Stimulated activated CD4-positive, alpha-beta T cell treated with anti-CD3 and anti-CD28 coated beads, Interleukin-1b, Interleukin-23, amount 100 ng/mL, for 1 hour (primary cell): ENCODE measurements at places on chromosomes 5 and 9.

GRCh38 chr5:172508471-172509404 lies 54.4 kb upstream of the SH3PXD2B start:
- no peak for DNase-seq

DNA sequence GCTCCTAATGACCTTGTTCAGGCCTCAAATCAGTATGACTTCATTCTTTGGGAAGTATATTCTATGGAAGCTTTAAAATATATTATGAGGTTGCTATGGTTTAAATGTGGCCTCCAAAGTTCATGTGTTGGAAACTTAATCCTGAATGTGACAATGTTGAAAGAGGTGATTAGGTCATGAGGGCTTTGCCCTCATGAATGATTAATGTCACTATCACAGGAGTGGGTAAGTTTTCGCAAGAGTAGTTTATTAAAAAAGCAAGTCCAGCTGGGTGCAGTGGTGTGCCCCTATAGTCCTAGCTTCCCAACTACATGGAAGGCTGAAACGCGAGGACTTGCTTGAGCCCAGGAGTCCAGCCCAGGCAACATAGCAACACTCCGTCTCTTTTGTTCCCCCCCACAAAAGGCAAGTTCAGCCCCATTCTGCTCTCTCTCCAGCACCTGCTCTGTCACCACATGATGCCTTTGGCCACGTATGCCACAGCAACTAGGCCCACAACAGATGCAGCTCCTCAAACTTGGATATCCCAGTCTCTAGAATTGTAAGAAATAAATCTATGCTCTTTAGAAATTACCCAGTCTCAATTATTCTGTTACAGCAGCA lies 105.3 kb downstream of the SIL1 start:
- DNase-seq, result no peak

- DNase-seq, result no peak
These were observed 313.3 kb downstream of the EBF1 start for GRCh38 chr5:158786390-158786789.

- DNase-seq, result no peak
These were observed 7.0 kb downstream of the TRMT10B start for GRCh38 chr9:37760416-37761161.

DNA sequence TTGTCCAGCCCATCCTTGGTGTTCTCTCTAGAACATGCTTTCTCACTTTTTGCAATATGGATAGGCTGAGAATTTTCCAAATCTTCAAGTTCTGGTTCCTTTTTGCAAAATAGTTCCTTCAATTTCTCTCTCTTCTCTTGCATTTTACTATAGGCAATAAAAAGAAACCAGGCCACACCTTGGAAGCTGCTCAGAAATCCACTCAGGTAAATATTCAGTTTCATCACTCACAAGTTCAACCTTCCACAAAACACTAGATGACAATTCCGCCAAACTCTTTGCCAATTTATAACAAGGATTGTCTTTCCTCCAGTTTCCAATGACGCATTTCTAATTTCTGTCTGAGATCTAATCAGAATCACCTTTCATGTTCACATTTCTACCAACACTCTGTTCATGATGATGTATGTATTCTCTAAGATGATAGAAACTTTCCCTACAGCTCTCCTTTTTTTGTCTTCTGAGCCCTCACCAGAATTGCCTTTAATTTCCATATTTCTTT lies 204.2 kb upstream of the PIK3R1 start:
- DNase-seq, result no peak

DNA sequence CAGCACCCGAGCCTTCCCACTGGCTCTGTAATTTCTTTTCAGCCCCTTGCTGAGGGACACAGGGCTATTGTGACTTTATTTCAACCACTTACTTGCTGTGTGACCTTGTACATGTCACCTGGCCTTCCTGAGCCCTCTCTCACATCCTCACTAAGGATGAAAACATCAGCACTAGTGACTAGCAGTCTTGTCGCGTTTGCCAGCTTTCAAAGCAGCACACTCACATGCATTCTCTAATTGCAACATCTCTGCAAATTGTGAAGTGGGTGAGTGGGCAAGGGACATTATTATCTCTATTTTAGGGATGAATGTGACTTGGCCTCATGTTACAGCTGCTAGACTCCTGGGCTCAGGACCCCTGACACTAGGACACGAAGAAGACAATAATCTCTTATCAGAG lies 144.5 kb downstream of the SEC61B start:
- DNase-seq, result no peak

DNA sequence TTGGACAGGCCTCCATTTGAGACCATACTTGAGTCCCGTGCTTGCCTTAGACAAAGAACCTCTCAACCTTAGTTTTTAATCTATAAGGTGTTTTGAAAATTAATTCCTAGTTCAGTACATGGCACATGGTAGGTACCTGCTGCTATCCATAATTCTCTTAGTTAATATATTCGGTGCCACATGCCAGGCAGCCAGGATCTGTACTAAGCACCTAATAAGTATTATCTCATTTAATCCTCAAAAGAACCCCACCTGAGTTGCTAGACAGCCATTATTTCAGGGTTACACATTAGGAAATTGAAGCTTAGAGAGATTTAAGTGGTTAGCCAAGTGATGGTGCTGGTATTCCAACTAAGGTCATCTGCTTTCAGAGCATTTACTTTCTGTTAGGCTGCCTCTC lies 29.9 kb downstream of the NSD1 start:
- no peak for DNase-seq

DNA sequence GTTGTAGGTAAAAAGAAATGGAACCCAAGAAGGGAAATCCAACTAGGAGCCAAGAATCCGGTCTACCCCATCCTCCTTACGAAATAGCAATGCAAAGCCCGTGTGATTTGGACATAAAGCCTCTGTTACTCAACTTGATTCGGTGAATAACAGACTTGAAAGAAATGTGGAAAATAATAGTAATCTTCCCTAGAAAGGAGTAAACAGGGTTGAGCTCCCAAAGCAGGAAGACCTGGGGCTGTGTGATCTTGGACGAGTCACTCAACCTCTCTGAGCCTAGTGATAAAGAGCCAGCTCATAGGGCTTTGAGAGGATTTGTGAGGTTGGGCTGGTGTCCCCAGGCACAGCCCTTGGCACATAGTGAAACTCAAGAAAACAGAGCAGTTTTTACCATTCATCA lies 42.7 kb upstream of the IL17B start:
- DNase-seq, result no peak

DNA sequence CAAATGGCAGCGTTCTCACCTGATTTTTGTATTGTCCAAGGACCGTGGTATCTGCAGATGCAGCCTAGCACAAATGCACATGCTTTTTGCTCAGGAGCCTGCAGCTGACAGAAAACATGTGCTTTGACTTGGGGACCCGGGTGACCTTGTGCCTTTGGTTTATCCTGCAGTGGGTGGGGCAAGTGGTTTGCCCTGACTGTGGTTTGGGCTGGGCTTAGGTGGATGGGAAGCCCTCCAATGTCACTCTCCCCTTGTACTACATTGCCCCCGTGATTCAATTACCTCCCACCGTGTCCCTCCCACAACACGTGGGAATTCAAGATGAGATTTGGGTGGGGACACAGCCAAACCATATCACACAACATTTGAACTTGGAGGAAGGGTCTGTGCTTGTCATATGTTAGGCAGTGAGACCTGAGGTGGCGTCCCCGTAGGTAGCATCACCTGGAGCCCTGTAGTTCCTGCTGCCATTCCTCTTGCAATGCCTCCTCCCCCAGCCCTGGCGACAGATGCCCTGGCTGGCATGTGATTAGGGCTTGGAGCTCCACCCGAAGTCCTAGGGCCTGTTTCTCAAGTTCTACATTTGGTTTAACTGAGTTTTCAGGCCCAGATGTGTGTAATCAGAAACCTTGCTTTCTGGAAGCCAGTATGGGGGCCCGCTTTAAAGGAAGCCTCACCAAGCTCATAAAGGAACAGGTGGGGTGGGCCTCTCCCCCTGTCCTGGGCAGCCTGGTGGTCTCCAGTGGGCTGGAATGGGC lies 2.1 kb downstream of the ANKRD33B start:
- DNase-seq, result no peak

- DNase-seq, result no peak
These were observed 156.7 kb downstream of the HINT1 start for GRCh38 chr5:131008329-131008728.

GRCh38 chr5:174721530-174722432 lies 2.6 kb upstream of the MSX2 start:
- no peak for DNase-seq

- DNase-seq, result no peak
These were observed 48.6 kb downstream of the ARHGEF28 start for GRCh38 chr5:73674669-73675004.

DNA sequence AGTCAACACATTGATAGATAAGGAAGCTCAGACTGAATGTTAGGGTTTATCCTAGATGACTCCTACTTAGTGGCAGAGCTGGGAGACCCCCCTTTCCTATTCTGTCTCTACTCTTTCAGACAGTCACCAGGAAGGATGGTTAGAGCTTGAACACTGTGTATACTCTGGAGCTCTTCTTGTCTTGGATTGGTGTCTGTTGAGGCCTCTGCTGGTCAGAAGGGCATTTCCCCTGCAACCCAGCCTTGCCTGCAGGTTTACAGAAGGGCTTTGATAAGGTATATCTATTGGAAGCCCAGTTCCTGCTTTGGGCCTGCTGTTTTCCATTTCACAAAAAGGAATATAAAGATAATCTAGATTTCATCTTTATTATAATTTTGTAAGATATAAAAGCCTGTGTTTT lies 71.8 kb downstream of the KDM4C start:
- no peak for DNase-seq

DNA sequence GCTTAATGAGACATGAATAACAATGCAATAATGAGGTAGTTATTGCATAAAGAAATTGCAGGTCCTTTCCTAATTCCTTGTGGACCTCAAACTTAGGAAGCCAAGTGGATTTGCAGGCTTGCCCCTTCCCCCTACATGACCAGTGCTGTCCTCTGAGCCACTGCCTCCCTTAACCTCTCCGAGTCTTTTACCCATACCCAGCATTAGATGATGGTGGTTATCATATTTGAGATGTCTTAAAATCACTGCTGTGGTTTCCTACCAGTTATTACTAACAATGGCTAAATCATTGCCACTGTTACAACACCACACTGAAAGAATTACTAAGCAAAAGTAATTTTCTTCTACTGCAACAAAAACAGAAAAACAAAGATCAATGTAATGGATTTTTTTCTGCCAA lies 170.8 kb downstream of the EDIL3 start:
- no peak for DNase-seq

DNA sequence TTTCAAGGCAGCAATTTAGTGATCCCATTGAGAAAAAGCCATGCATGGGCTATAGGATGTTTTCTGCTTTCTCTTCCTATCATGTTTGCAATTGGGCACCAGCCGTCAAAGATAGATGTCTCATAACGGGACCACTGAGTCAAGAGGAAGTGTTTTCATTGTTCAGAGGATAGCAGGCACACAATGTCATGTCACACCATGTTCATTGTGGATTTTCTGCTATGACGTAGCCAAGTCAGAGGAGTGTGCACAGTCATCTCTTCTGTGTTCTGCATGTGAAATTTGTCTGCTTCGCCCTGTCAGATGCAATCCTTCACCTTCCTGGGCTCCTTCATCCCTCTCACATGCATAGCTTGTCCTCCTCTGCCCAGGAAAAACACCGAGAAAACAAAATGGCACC lies 106.0 kb downstream of the CD180 start:
- no peak for DNase-seq

- no peak for DNase-seq
These were observed 69.6 kb downstream of the PDE8B start for GRCh38 chr5:77280036-77280435.

- DNase-seq, result no peak
These were observed 151.9 kb downstream of the INSYN2B start for GRCh38 chr5:169828385-169828784.

DNA sequence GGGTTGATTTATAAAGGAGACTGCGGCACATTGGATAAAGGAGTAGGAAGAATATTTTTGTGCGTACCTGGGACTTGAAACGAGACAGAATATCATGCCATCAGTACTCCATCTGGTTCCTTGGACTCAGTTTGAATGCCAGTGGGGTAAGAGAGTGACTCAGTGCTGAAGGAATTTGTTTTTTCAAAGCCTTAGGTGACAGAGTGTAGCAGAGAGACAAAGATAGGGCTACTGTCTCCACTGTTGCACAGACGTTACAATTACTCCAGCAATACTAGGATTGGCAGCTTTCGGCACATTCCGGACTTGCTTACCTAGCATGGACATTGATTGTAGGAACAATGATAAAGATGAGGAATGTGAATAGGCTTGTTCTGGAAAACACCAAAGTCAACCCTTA lies 250.7 kb downstream of the KCTD16 start:
- DNase-seq, result no peak

DNA sequence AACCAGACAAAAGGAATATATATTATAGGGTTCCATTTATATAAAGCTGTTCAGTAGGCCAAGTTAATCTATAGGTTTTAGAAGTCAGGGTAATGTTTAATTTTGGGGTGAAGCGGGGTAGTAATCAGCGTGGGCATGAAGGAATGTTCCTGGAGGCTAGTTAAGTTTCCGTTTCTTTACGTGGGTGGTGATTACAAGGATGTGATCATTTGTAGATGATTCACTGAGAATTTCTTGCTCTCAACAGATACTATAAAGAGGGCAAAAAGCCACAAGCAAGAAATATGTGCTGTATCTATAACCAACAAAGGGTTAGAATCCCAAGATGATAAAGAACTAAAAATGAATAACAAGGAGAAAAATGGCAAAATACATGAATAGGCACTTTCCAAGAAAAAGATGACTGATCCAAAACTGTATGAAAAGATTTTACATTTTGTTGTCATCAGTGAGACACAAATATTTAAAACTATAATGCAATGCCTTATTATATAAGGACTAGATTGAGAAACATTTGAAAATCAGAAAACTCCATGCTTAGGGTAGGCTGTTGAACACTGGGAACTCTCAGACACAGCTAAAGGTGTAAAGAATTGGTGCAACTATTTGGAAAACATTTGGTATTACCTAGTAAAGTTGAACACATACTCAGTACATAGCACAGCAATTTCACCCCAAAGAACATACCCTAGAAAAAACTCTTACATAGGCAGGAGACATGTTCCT lies 224.3 kb upstream of the S1PR3 start:
- DNase-seq, result no peak

- DNase-seq, result no peak
These were observed 5.6 kb upstream of the SEC24A start for GRCh38 chr5:134642931-134643530.

GRCh38 chr5:16178745-16179372 lies 732 bp downstream of the MARCHF11 start:
- no peak for DNase-seq

- DNase-seq, result no peak
These were observed 5.8 kb upstream of the CCNH start for GRCh38 chr5:87418506-87418905.
